Right renal pelvis (tissue), 4 donors: ENCODE measurements at places on chromosomes 11 and 22. TPM values are rescaled to one million over a fixed set of nuclear protein-coding genes. Genes with fewer than 3 reads are reported as not detected.
A peak's percentile ranks its signal among the peaks of the same experiment; 100 is the strongest.

DNA sequence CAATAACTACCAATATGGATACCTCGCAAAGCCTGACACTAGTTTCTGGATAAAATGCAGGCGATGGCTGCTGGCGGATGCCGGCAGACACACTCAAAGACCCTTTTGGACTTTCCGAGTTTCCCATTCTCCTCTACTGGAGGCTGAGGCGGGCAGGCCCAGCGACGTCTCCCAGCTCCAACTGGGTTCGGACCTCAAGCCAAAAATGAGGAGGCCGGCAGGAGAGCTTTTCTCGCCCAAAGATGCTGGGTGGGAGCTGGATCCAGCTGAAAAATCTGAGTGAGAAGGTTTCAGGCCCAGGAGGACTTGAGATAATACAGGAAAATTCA is 428 bp upstream of the FEZ1 start:
- no peak for DNase-seq

DNA sequence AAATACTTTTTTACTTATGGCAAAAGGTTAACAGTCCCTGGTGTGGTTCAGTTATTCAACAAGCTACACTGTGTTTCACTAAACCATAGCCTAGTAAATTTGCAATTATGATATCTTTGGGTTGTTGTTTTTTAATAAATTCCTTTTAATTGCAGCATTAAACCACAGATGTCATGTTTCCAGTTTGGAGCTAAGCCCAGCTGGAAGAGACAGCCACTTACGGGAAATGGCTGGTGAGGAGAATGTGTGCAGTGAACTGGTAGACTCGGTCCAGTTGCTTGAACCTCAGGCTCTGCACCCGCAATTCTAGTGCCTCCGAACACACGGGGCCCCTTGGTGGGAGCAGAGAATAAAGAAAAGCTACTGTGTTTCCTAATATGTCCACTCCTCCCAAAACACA is 70.8 kb downstream of the WNT11 start:
- DNase-seq: no peak

- no peak for DNase-seq
Observed at GRCh38 chr22:37219533-37219932, 7.3 kb upstream of the SSTR3 start.

DNA sequence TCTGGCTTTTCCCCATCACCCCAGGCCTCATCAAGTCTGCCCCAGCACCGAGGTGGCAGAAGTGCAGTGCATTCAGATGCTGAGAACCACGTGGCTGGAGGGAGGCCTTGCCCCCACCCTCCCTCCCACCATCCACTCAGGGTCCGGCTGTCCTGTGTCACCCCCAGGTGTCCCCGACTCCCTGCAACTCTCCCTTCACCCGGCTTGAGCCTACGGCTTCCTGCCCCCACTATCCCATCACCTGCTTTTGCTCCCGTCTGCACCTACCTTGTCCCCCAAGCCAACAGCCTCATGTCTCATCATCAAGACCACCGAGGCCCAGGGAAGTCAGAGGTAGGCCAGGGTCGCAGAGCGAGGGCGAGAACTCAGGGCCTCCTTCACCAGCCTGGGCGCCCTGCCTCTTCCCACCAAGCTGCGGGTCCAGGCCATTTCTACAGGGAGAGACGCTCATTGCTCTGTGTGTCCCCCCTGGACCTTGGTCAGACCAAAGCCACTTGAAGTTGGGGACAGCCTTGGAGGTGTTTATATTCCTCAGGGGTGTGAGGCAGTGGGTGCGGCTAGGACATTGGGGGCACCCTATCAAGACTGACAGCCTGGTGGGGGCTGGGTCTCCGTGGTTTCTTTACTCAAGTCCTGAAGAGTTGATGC is 66.2 kb upstream of the CCND1 start:
- no peak for DNase-seq

DNA sequence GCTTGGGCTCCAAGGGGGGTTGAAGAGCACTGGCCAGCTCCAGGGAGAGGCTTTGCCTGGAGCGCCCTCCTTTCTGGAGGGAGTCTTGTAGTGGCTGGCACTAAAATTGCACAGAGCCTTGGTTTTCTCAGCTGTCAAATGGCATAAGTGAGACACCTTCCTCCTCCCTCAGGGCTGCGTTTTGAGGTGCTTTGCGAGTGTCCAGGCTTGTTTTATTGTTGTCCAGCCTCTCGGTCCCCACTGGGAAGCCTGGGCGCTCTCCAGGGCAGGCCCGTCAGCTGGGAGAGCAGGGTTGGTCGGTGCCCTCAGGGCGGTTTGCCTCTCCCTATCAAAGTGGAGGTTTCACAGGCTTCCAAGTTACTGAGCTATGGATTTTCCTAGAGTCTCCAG is 149.3 kb upstream of the B3GAT1 start:
- no peak for DNase-seq

Gene MMP12
- 2.5 TPM for polyA plus RNA-seq

DNA sequence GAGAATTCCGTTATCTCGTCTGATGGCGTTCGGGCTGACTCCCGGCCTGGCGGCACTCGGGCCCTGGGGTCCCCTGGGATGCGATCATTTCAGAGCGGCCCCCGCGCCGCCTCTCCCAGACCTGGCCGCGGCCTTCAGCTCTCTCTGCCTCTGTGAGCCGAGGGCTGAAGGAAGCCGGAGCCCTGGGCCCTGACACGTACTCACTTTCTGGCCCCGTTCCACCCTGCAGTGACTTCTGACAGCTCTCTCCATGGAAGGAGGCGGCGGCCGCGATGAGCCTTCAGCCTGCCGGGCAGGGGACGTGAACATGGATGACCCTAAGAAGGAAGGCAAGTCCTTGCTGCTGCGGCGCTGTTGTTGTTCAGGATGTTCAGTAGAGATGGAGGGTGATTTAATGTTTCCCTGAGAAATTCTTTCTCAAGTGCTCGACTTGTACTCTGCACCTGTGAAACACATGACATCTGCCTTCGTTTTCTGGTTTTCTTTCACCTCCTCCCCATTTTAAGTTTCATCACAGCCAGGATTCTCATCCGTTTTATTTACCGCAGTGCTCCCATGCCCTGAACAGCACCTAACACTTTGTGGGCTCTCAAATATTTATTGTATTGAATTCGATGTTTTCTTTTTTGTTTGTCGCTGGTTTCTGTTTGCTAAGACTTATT is 612 bp downstream of the GTSE1 start:
- no peak for DNase-seq

Gene CCDC88B
- 2.1 TPM for polyA plus RNA-seq

DNA sequence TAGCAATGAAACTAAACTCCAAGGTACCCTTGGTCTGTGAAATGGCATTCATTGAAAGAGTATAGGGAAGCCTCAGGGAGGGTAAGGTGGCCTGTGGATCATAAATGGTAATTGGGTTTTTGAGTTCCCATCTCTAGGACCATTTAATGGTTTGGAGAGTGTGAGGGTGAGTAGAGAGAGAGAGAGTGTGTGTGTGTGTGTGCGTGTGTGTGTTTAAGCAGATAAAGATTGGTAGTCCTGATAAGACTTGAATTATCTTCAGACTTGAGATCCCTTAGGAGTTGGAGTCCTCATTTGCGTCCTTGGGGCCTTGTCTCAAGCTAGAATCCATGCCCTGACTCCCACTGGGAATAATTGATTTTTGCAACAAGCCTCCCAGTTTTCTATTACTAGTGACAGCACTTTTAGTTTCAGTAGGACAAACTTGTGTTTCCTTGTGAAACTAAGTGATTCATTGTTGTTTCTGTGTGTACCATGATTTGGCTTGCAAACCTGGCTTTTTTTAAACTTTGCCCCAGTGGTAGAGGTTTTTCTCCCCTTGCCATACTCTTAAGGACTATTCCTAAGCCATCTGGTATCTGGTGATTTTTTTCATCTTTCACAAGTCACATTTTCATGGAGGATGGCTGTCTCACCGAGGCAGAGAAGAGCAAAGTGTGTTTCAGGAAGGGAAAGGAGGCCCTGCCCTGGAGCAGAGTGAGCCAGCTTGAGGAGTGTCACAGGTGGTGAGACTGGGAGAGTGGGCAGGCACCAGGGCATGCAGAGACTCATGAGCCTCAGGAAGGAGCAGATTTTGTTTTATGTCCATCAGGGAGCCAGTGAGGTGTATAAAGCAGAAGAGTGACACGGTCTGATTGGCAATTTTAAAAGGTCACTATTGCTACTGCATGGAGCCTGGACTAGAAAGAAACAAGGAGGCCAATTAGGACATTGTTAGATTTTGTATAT is 26.7 kb downstream of the ALKBH3 start:
- DNase-seq: no peak

- DNase-seq: peak; percentile 50
Observed at GRCh38 chr22:20606041-20606783, 98.8 kb downstream of the MED15 start.

DNA sequence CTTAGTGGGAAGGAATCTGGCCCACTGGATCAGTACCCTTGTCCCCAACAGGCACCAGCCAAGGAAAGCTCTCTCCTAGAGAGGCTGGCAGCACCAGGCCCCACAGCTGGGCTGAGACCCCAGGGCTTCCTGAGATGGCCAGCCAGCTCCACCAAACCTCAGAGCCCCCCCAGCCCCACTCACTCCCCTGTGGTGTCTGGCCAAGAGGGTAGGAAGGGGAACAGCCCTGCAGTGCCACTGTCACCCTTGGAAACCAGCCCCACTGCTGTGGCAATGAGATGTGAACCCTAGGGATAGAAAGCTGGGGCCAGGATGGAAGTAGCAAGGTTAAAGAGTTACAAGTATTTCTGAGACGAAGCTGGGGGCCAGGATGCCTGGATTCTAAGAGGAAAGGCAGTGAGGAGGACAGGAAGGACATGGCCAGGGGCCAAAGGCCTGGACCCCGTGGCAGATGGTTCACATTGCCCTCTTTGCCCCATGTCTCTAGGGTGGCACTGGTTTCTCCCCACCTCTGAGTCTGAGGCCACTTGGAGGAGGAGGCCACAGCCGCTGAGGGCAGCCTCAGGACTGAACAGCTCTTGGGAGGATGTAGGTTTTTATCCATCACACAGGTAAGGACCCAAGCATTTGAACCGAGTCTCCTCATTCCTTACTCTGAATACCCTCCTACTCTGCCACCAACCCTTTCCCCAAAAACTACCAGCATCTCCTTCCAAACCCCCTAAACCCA is 28.8 kb downstream of the NRXN2 start:
- no peak for DNase-seq

DNA sequence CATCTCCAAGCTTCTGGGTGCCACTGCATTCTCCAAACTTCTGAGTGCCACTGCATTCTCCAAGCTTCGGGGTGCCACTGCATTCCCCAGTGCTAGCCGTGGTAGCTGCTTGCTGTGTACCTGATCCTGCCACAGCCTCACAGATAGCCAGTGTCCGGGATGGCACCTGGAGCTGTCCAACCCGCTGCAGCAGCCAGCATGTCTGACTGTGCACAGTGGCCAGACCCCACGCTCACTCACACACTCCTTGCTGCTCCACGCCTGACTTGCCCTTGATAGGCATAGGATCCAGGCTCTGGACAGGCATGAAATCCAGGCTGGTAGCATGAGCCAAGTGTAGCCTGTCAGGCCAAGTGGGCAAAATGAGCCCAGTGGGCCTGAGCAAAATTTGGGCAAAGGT is 465.0 kb downstream of the GUCY1A2 start:
- DNase-seq: no peak

DNA sequence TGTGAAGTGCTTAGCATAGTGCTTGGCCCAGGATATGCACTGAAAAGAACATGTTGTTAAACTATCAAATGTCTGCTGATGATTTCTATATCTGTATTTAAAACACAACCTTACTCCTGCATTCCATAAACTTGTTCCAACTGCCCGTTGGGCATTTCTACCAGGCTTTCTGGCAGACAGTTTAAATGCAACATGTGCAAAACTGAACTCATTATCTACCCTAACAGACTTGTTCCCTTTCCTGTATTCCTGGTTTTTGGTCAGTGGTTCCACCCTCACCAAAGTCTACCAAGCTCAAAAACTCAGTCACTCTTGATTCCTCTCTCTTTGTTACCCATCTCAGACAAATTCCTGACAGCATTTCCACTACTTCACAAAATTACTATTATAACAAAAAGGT is 6.5 kb upstream of the RAB38 start:
- no peak for DNase-seq

DNA sequence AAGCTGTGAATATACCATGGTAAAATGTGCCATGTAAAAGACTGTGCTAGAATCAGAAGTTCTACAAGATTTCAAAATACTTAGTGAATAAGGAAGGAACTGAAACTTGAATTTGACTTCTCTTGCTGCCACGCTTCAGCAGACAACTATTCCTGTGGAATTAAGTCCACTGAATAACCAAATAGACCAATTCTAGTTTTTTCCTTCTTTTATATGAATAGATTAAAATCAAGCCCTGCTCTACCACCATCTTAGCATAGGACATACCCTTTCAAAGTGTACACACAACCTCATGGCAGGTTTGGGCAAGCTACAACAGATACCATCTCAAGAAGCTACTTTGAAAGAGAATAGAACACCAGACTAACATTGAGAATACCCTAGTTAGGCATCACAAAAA is 23.4 kb upstream of the CLNS1A start:
- DNase-seq: no peak

DNA sequence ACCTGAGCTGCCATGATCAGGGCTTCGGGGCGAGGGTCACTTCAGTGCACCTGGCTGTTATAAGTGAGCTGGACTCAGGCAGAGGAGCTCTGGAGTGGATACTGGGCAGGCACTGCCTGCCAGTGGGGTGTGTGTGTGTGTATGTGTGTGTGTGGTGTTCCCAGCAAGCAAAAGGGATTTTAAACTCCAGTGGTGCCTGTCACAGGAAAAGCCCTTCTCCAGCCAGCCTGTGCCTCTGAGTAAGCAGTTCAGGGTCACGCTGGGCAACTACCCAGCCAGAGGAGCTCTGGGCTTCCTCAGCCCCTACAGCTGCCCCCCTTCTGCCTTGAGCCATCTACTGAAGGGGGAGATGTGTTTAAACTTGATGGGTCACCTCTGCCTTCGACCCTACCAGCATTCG is 109.0 kb downstream of the OSBP2 start:
- no peak for DNase-seq

GRCh38 chr11:102912482-102912830 is 37.7 kb upstream of the MMP12 start:
- no peak for DNase-seq

DNA sequence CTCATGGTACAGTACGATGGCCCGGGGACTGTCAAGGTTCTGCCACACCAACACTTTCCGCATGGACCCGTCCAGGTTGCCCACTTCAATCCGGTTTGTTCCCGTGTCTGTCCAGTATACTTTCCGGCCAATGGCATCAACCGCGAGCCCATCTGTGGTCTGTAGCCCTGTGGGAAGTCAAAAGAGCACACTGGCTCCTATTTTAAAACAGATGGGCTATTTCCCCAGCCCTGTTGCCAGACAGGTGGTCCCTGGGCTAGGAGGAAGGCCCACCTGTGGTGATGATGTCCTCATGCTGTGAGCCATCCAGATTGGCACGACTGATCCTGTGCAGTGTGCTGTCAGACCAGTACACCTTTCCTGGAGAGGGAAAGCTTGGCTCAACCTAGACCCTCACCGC is 30.4 kb upstream of the CKAP5 start:
- no peak for DNase-seq

Gene FREY1
- polyA plus RNA-seq: 0.45 TPM

- peak; percentile 40 for DNase-seq
Observed at GRCh38 chr11:44235765-44236201, 74.2 kb downstream of the ALX4 start.

DNA sequence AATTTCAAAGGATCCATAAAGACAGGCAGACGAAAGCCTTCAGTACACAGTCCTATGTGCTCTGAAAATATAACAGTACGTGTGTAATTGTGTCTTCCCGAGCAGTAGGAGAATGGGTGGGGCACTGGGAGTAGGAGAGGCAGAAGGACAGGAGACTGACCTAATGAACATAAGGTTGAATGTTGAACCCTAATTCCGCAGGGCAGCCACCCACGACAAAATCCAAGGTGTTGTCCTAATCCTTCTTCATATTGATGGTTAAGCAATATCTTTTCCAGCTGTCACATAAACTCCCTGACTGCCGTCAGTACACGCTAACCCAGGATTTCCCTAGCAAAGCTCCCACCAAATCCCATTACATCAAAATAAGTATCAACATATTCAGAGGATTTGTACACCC is 34.5 kb downstream of the SPATA19 start:
- DNase-seq: no peak
